HFFc6 (cell line): ENCODE measurements at places on chromosomes 5 and 9.

GRCh38 chr9:116404228-116404627 lies 250.6 kb downstream of the PAPPA start:
- no peak for DNase-seq

- peak; percentile 98 for DNase-seq
Observed at GRCh38 chr5:123700624-123701287, 188.8 kb downstream of the CSNK1G3 start.

- DNase-seq: no peak
Observed at GRCh38 chr9:95058121-95058785, 259.3 kb downstream of the FANCC start.

GRCh38 chr5:138968601-138969000 lies 93.5 kb upstream of the LRRTM2 start:
- DNase-seq: no peak

- no peak for DNase-seq
Observed at GRCh38 chr5:133406977-133407632, 205.2 kb downstream of the FSTL4 start.

GRCh38 chr5:166058660-166059059 lies 2232.8 kb upstream of the WWC1 start:
- no peak for DNase-seq

GRCh38 chr5:175216991-175217390 lies 227.0 kb downstream of the DRD1 start:
- peak; percentile 69 for DNase-seq

DNA sequence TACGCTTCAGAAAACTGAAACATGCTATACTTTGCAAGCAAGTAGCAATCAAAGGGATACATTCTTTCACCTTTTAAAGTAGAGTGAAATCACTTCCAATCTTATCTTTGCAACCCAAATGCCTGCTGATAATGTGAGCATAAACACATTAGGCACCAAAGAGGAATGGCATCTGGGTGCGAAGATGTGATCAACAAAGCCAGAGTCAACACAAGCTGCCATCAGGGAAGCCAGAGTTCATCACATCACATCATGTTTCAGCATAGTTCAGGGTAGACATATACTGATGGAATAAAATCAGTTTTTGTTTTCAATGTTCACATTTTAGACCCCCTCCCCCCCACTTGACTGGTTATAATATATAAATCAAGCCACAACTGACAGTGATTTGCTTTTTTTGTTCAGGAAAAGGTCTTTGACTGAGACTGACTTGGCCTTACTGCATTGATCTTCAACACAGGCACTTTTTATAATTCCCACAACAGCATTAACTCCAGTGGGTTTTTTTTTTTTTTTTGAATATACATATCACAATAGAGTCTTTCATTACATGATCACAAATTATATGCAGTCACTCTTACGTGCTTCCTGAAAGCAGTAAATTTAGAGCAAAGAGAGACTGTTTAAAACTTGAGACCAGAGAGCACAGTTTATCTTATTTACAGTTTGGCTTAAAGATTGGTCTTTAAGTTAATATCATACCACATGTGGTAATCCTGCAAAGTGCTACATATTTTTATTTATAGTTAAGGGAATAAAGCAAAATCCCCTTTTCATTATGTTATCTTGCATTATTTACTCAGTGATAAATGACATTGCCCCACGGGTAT lies 20.3 kb downstream of the AOPEP start:
- no peak for DNase-seq

DNA sequence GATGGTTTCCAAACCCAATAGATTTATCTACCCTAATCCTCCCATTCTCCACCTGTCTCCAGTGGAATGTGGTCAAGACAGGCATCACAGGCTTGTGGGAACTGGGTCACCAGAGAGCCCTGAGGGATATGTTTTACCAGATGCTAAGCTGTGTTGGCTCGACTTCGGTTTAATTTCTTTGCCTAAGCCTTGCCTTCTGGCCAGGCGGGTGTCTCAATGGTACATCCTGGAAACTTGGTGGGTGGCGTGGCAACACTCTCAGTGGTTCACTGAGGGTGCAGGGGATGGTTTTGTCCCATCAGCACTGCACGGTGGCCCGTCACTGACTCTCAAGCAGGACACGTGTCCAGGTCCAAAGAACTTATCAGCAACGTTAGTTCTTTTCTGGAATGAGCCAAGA lies 192.2 kb downstream of the TENT4A start:
- DNase-seq: no peak

- no peak for DNase-seq
Observed at GRCh38 chr9:135287627-135288026, 192.0 kb upstream of the PPP1R26 start.

GRCh38 chr9:35114840-35115628 lies 628 bp downstream of the ATOSB start:
- peak; percentile 47 for DNase-seq

DNA sequence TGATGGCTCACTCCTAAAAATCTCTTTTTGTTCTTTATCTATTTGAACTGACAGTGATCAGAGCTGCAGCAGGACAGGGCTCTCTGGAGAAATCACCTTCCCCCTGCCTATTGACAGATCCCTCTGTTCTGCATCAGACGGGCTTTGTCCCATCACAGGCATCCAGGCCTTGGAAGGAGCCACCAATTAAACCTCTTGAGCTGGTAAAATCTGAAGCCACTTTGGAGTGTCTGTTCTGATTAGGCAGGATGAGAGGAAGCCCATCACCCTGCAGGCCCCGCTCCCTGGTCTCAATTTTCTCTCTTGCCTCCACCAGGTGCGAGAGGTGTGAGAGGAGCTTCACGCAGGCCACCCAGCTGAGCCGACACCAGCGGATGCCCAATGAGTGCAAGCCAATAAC lies 97.7 kb downstream of the PRDM6 start:
- DNase-seq: no peak

GRCh38 chr9:17888066-17888465 lies 309.2 kb downstream of the SH3GL2 start:
- no peak for DNase-seq

GRCh38 chr9:129405089-129405826 lies 215.6 kb downstream of the C9orf50 start:
- DNase-seq: no peak
